NCI-H187 treated with DMSO at 0.1 percent for 48 hours (cell line): ENCODE measurements at places on chromosomes 12 and 14.

GRCh38 chr14:53391156-53391555, 238.0 kb upstream of the DDHD1 start:
- DNase-seq = no peak

DNA sequence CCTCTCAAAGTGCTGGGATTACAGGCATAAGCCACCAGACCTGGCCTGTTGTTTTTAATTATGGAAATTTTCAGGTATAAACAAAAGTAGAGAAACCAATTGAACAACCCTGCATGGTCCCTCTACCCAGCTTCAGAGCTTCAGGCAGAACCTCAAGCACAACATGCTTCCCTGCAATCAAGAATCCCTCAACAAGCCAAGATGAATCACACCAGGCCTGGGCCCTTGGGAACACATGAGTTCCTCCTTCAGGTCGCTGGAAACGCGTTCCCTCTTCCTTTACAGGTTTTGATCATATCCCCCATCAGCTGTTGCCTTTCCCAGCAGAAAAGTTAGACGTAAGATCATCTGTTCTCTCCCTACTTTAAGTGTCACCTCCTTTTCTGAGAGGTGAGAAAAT, 20.5 kb upstream of the CORO1C start:
- no peak for DNase-seq

- no peak for DNase-seq
These were observed 2.4 kb upstream of the ERC1 start for GRCh38 chr12:988646-989045.

DNA sequence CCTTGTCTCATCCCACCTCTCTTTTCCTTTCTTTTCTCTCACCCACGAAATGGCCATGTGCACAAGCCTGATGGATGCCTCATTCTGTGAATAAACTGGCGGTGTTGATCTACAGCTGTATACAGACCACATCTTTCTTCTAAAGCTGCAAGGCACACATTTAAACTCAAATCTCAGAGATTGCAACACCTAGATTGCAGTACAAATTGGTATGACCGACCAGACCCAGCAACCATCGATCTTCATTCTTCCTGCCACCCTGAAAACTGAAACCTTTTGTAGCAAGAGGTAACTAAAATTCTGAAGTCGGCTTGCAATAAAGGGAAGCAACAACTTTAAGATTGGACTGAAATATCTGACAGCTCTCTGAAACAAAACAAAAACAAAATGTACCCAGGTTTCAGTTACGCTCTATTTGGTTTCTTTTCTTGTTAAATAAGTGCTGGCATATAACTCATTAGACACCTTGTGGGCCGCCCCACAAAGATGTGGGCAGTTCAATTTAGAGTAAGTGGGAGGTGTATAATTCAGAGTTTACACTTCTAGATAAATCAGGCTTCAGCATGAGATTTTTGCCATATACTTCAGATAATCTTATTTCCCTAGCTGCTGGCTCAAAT, 390.0 kb upstream of the NOVA1 start:
- no peak for DNase-seq

DNA sequence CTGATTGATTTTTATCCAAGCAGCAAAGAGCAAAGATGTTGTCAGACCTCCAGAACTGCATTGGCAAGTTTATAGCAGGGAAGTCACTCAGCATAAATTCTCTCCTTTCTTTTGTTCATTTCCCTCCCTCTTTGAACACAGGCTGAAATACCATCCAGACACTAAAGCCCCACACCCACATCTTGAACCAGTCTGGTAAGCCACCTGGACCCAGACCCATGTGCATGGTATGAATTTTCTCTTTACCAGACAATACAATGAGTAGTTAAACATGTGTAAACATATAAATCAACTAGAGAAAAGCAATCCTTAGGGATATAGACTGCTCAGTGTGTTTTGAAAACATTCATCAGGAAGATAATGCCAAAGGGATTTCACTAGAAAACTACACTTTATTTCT, 488.3 kb upstream of the FLRT2 start:
- peak; percentile 19 for DNase-seq

- no peak for DNase-seq
These were observed 98.1 kb downstream of the PHETA1 start for GRCh38 chr12:111270774-111271173.

DNA sequence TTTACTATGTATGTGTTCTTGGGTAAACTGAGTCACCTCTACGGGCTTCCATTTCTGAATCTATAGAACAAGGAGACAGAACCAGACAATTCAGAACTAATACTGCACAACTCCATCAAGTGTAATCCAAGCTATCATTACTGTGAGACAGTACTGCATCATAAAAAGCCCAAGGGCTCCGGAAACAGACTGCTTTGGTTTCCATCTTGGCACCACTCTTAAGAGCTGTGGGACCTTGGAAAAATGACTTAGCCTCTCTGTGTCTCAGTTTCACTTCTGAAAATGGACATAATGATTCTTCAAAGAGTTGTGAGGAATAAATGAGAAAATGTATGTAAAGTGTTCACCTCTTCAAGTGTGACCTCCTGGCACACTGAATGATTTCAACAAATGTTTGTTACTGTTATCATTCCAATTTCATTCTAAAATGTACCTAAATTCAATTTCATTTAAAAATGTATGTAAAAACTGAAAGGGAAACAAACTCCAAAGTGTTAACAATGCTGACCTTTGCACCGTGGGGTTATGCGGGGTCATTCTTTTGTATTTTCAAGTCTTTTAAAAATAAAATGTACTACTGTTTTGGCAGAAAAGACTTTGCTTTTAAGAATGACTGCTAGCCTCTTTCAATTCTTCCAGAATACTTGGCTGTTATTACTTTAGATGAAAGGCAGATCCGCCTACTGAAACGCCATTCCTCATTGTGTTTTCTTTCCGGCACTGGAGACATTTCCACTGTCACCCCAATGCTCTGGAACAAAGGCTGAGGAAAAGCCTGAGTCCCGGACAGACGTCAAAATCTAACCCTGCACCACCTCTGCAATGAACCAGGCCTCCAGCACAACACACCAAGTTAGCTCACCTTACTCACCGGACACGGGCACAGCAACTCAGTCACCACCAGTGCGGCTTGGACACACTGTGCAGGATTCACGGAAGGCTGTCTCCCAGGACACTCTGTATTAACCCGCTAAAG, 62.8 kb downstream of the TMCC3 start:
- no peak for DNase-seq

GRCh38 chr14:22296088-22296487, 292.9 kb downstream of the DAD1 start:
- no peak for DNase-seq

DNA sequence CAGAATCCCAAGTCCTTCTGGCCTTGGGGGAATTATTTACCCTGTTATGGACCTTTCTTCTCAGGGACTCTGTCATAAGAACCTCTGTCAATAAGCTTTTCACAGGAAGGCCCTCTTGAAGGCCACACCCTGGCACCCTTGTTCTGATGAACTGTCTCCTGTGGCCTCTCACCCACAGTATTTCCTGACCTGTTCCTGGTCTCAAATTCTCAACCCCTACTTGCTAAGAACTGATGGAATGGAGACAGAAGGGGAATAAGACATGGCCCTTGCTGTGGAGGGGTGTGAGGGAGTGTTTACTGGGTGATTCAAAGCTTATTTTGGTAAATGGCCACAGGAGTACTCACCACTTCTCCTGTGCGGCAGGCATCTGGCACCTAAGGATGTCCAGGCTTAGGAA, 1082.9 kb downstream of the BCL11B start:
- no peak for DNase-seq

- no peak for DNase-seq
These were observed 205.2 kb downstream of the SLC41A2 start for GRCh38 chr12:104752881-104753280.

DNA sequence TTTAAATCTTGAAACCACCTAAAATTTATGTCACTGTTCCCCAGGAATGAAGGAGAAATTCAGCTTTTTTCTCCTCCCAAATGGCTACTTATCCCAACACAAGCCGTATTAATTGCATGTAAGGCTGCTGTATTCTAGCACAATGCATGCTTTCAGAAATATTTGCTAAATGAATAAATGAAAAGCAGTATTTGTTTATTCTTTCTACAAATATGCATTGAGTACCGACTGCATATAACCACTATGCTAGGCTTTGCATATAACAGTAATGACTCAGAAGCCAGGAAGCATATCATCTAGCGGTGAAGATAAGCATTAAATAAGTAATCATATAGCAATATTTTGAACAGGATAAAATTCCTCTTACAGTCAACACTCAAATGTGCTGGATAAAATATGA, 5.7 kb upstream of the LRR1 start:
- no peak for DNase-seq

DNA sequence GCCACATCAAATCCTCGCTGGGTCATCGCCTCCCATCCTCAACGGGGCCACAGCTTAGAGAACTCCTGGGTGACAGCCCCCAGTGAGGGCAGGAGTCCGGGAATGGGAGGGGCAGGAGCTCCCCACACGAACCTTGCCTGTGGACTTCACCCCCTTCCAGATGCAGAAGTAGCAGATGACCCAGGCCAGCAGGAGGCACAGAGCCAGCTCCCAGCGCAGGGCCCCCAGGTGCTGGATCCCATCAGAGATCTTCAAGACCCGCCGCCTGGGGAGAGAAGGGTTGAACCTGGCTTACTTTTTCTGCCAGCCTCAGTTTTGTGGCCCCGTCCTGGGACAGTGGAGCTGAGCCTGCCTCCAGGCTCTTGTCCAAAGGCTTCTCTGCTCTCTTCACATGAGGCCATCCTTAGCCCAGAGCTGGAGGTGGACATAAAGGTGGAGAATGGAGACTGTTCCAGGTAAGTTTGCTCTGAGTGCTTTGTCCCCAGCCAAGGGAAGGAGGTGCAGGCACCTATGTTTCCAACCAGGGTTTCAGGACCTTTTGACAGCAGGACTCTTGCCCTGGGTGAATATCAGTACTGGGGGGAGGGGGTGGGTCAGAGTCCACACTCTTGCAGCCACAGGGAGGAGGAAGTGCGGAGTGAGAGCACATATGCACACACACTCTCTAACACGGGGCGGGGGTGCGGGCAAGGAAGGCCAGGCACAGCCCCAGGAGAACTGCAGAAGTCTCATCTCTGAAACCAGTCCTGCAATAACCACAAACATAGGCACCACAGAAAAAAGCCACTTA, 23.3 kb upstream of the SLC6A12 start:
- no peak for DNase-seq

DNA sequence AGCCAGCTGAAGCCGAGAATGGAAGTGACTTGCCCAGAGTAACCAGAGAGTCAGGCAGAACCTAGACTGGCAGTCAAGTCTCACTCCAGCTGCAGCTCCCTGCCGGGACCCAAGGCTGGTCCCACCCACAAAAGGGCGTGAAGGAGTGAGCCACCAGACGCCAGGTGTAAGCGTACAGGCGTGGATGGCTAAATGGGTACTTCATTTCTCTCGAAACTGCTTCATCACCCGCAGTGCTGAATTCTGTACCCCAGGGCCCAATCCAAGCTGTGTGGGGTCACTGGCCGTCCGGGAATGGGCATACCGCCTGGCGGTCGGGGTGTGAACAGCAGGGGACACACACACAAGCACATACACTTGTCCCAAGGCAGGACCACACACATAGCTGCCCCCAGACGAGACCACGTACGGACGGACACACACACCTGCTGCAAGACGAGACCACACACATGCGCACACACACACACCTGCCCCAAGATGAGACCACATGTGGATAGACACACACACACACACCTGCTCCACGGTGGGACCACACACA, 34.8 kb downstream of the DEGS2 start:
- DNase-seq = peak; percentile 75

DNA sequence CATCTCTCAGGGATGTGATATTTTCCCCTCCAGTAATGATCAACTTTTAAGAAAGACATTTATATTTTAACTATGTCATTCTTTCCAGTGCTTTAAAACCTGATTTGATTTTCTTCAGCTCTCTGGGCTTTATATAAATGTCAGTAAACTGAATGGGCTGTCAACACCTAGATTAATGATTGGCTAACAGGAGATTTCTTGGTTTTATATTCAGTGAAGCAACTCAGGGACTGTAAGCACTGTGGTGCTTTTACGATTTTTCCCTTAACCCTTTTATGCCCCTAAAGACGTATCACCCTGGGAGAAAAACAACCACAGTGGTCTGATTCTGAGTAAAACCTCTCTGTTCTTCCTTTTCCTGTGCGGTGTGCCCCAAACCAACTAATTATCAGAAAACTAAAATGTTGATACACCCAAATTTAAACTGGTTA, 38.0 kb downstream of the PTGER2 start:
- DNase-seq = no peak

- no peak for DNase-seq
These were observed 867.2 kb downstream of the BCL11B start for GRCh38 chr14:98404811-98405210.

GRCh38 chr14:30915596-30915995, 41.2 kb downstream of the COCH start:
- DNase-seq = no peak

- DNase-seq = no peak
These were observed 134.1 kb downstream of the NCOR2 start for GRCh38 chr12:124433147-124433874.

GRCh38 chr12:52130711-52131110, 51.2 kb downstream of the SMIM41 start:
- DNase-seq = peak; percentile 90

- no peak for DNase-seq
These were observed 11.4 kb downstream of the PRORP start for GRCh38 chr14:35133542-35134328.

GRCh38 chr14:63972323-63972932, 119.6 kb downstream of the SYNE2 start:
- no peak for DNase-seq

GRCh38 chr14:70189456-70190077, 816 bp upstream of the SLC8A3 start:
- DNase-seq = no peak

- DNase-seq = no peak
These were observed 844 bp downstream of the GLTP start for GRCh38 chr12:109879351-109880042.

GRCh38 chr12:100356644-100357223, at the start of gene SLC17A8:
TSS of gene SLC17A8 (plus strand) at chr12:100357074. CDS start at chr12:100357392, 318 bp downstream.
- no peak for DNase-seq

GRCh38 chr12:45357539-45358417, 141.9 kb downstream of the ANO6 start:
- no peak for DNase-seq

DNA sequence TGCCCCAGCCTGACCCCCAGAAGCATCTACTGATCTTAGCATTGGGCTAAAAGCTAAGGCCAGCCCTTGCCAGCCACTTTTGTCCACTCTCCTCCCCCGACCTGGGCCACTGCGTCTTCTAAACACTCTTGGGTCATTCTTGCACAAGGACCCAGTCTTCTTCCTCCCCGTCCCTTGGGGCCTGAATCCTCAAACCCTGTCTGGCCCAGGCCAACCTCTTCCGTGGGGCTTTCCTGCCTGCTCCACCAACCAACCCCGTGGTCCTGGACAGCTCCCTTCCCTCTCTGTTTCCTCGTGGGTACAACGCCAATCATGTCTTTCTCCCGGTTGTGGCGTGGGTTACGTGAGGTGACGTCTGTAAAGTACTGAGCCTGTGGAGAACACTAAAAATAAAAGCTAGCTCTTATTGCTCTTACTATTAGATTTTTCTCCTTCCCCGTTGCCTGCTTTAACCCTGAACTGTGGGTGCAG, 21.5 kb downstream of the FAM222A start:
- DNase-seq = no peak
